ENCODE measurements at places on chromosomes 13 and 19. TPM values are rescaled to one million over a fixed set of nuclear protein-coding genes. Genes with fewer than 3 reads are reported as not detected.

S1PR4 gene
- not detected for total RNA-seq

LGALS7B gene
- total RNA-seq: not detected

CDC42EP5 gene
- total RNA-seq: 4.7 TPM

CLEC4G gene
- not detected for total RNA-seq

ZSCAN4 gene
- total RNA-seq: not detected

RPL28 gene
- total RNA-seq: 328 TPM

MADCAM1 gene
- total RNA-seq: 0.33 TPM

PSG6 gene
- not detected for total RNA-seq

BABAM1 gene
- total RNA-seq: 120 TPM

LYPD3 gene
- 0.73 TPM for total RNA-seq

DENND1C gene
- not detected for total RNA-seq

FCAR gene
- total RNA-seq: not detected

HAUS5 gene
- total RNA-seq: 9.1 TPM

NCAN gene
- total RNA-seq: not detected

Data from melanocyte of skin (primary cell).